ENCODE measurements at places on chromosomes 7 and 10.

- no peak for DNase-seq
These were observed 95.2 kb downstream of the VOPP1 start for GRCh38 chr7:55476852-55477780.

- DNase-seq, result peak; percentile 65
These were observed 3.0 kb downstream of the KMT2E start for GRCh38 chr7:105016709-105017656.

GRCh38 chr7:200290-200689 lies 7.9 kb downstream of the FAM20C start:
- DNase-seq, result no peak

DNA sequence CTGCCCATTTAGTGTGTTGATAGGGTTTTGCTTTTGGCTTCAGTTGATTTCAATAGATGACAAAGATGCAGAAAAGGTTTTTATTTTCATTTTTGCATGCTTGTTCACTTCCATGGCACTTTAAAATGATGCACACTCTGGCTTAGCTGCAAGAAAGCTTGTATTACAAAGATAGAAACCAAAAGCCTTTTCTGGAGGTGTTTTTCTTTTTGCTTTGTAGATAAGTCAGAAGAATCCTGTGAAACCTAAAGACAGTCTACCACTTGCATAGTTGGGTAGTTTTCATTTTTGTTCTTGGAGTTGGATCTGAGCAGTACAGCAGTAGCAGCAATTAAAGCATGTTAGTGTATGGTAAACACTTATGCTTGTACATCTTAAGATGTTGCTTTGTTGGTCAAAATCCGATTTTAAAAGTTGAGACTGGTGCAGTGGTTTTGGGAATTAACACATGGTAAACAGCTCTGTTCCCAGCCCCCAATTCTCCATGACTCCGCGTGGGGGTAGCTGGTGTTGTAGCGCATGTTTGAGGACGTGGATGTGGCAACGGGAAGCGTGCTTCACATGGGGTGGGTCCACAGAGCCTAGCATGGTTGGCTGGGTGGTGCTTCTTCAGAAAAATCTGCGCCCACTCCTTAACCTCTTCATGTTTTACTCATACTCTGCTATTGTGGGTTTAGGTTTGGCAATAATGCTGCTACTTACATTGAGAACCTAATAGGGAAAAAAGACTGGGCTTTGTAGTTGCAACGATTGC lies 19.8 kb downstream of the CCNY start:
- no peak for DNase-seq

GRCh38 chr10:71957546-71958275 lies 6.5 kb upstream of the CHST3 start:
- DNase-seq, result peak; percentile 40

- no peak for DNase-seq
These were observed 161.1 kb downstream of the FAM107B start for GRCh38 chr10:14613588-14613920.

GRCh38 chr10:86876748-86877147 lies 80.7 kb downstream of the MMRN2 start:
- peak; percentile 74 for DNase-seq

DNA sequence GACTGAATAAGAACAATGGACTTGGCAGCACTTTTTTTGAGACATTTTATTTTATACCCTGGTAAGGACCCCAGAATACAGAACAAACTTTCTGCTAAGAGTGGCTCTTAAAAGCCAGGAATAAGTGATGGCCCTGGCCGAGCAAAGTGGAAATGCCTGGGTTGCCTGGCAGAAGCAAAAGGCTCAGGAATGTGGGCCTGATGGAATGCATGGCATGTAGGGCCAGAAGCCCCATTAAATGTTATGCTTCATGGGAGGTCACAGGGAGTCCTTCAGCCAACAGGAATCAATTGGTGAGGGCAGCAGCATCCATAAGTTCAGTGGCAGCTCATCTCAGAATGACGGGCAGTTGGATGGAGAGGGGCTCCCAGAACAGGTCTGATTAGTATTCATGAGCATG lies 301.5 kb upstream of the CACNA2D1 start:
- DNase-seq, result peak; percentile 3

DNA sequence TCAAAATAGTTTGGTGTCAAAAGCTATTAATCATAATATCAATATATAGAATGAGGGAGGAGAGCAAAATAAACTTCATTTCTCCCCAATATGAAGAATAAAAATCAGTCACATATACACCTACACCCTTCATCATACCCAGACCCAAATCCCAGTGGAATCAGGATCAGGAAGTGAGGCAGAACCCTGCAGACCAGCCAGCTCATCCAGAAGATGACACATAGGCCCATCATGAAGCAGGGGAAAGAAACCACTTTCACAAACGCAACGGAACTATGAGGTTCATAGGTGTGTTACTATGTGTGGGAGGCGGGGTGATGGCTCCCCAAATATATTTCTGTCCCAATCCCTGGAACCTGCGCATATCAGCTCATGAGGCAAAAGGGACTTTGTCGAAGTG lies 89.0 kb downstream of the RSU1 start:
- peak; percentile 36 for DNase-seq

DNA sequence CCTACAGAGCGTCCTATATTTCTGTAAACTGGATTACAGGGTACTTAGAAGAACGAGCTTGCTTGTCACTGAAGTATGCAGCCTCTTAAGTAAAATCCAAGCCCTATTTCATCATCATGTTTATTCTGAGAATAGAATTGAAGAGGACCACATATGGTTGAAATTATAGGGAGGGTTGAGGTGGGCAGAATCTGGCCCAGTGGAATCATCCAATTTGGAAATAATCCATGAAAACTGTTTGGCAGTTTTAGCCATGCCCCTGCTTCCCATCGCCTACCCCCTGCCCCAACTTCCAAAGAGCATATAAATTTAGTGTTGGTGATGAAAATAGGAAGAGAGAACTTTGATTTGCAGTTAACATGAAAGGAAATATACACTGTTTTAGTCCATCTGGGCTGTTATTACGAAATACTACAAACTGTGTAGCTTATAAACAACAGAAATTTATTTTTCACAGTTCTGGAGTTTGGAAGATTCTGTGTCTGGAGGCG lies 150.4 kb downstream of the PRKG1 start:
- peak; percentile 4 for DNase-seq

GRCh38 chr7:4227105-4228010 lies 454.7 kb upstream of the FOXK1 start:
- no peak for DNase-seq

DNA sequence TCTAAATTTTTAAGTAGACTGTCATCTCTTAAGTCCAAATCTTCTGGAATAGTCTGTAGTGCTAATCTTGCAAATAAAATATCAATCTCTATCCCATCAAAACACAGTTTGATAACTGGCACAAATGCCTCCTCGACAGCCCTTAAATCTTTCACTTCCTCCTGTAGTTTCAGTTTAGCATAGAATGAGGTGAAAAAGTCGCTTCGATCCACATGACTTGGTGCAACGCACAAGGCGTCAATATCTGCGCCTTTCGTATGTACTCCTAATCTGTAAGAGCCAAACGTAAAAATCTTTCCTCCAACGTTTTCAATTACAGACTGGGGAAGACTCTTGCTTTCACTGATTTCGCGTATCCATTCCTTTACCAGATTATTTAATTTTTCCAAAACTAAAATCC lies 603 bp downstream of the PAPOLB start:
- DNase-seq, result no peak

DNA sequence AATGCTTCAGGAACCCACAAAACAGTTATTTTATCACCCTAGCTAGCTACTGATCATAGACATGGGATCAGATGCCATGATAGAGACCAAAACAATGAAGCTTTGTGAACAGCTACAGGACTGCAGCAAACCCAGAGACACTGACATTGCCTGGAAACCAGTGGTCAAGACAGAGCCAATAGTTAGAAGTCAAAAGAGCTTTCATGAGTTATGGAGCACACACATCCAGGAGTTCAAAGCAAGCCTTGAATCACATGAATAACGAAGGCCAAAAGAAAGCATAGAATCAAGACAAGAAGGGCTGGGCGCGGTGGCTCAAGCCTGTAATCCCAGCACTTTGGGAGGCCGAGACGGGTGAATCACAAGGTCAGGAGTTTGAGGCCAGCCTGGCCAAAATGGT lies 34.5 kb upstream of the GSAP start:
- no peak for DNase-seq

DNA sequence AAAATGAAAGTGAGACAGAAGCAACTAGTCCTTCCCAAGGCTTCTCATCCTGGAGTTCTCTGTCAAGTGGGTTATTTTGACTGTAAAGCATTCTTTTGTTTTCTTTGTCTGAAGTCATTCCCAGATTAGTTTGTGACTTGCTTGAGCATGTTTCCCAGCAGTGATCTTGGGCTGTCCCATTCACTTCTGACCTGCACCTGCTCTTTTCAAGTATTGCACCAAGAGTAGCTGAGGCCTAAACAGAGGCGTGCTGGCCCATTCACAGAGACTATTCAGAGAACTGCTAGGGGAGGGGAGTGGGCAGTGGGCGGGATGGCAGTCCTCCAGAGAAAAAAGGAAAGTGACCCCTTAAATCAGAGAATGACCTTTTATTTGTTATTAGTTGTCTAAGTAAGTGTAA lies 61.3 kb downstream of the CACNA2D1 start:
- no peak for DNase-seq

Data from ELR (cell line).